ENCODE measurements at places on chromosomes 2 and 18.
A peak's percentile ranks its signal among the peaks of the same experiment; 100 is the strongest.

DNA sequence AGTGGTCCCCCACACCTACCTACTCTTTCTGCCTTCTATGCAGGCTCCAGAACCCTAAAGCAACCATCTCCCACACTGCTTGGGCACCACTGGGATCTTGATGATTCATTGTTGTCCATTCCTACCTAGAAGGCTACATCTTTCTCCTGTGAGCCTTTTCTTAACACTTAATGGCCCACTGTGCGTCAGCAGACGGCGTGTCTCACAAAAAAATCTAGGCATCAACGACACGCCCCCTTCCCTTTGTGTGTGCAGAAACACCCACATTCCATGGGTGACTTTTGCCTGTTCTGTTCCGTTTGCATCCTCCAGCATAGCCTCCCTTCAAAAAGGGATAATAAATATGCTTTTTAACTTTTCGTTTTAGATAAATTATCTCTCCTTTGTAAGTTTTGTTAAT lies 99.7 kb upstream of the CYRIA start:
- no peaks in the 10 kb centered on the region for H3K27me3 ChIP-seq
- no peak overlapping the region for H3K27ac ChIP-seq
- no peak overlapping the region for H3K4me3 ChIP-seq
- DNase-seq: no peak
- H3K36me3 ChIP-seq: no peaks in the 10 kb centered on the region

GRCh38 chr2:108925735-108926134 lies 63.3 kb downstream of the EDAR start:
- no peaks in the 10 kb centered on the region for H3K4me1 ChIP-seq
- H3K27ac ChIP-seq: no peak overlapping the region
- no peak overlapping the region for H3K4me3 ChIP-seq
- no peak for DNase-seq
- H3K36me3 ChIP-seq: no peaks in the 10 kb centered on the region

GRCh38 chr2:40348038-40348437 lies 103.9 kb downstream of the SLC8A1 start:
- H3K4me3 ChIP-seq: no peak overlapping the region
- H3K4me1 ChIP-seq: no peaks in the 10 kb centered on the region
- H3K27ac ChIP-seq: no peak overlapping the region
- DNase-seq: no peak

GRCh38 chr2:196046123-196046917 lies 22.3 kb downstream of the DNAH7 start:
- no peak overlapping the region for H3K4me3 ChIP-seq
- no peaks in the 10 kb centered on the region for H3K36me3 ChIP-seq
- no peak for DNase-seq

DNA sequence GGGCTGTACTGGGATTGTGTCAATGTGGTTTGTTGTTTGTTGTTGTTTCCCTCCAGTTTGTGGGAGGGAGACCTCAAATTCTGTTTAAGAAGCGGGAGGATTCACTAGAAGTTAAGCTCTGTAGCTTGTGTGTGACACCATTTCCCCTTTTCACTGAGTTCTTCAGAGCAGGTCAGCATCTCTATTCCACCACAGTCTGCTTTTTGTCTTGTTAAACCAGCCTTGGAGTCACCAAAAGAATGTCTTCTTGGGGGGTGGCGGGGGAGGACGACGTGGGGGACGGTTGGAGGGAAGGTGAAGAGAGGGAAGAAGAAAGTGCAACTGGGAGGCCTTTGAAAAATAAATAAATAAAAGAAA lies 2.3 kb upstream of the BCL11A start:
- no peaks in the 10 kb centered on the region for H3K36me3 ChIP-seq
- DNase-seq: no peak
- no peak overlapping the region for H3K27ac ChIP-seq
- H3K27me3 ChIP-seq: peaks cover 65% of the 10 kb centered on the region
- peak overlapping the region; percentile 72 for H3K4me3 ChIP-seq
- peaks cover 34% of the 10 kb centered on the region for H3K4me1 ChIP-seq

DNA sequence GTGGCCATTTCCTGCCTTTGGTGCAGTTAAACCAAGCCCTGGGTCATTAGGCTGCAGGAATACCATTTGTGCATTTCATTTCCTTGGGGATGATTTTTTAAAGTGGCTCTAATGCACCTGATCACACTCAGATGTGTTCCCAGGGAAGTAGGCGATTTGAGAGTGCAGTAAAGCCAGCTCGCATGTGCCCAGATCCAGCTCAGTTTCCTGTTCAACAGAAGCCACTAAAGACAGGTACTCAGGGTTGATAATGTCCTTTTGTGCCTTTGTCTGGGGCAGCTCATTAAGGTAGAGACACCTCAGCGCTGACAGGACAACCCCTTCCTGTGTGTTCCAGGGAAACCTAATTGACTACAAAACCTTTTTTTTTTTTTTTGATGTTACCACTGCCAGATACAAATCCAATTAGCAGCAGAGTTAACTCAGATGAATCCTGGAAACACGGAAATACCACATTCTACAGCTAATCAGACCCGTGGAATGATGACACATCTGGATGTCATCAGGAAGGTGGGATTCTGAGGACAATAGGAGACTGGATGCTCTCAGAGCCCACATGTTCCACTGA lies 15.2 kb upstream of the CHRNA1 start:
- H3K36me3 ChIP-seq: no peaks in the 10 kb centered on the region
- no peaks in the 10 kb centered on the region for H3K27me3 ChIP-seq

- H3K27me3 ChIP-seq: peaks cover 5% of the 10 kb centered on the region
- no peak for DNase-seq
- H3K27ac ChIP-seq: no peak overlapping the region
- H3K36me3 ChIP-seq: no peaks in the 10 kb centered on the region
- no peaks in the 10 kb centered on the region for H3K4me1 ChIP-seq
These were observed 261.2 kb upstream of the HS6ST1 start for GRCh38 chr2:128579825-128580224.

- no peaks in the 10 kb centered on the region for H3K4me1 ChIP-seq
- H3K4me3 ChIP-seq: no peak overlapping the region
- no peak overlapping the region for H3K27ac ChIP-seq
- H3K27me3 ChIP-seq: no peaks in the 10 kb centered on the region
- H3K36me3 ChIP-seq: no peaks in the 10 kb centered on the region
These were observed 269.4 kb upstream of the NRXN1 start for GRCh38 chr2:51301381-51301780.

DNA sequence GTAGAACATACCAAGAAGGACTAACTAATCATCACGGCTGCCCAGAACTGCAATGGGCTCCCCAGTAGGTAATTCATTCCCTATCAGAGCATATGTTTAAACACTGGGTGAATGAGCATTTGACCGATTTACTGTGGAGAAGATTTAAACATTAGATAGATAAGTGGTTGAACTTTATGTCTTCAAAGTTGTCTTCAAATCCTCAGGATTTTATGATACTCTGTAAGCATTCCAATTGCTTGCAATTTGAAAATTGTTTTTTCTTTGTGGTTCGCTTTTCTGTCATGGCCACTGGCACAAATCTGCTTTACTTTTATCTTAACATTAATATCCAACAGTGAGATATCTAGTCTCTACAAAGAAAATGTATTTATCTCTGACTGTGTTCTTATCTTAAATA lies 37.7 kb upstream of the MMADHC start:
- no peaks in the 10 kb centered on the region for H3K4me1 ChIP-seq
- no peaks in the 10 kb centered on the region for H3K36me3 ChIP-seq
- DNase-seq: no peak
- H3K4me3 ChIP-seq: no peak overlapping the region
- no peak overlapping the region for H3K27ac ChIP-seq

GRCh38 chr2:15732341-15733077 lies 140.8 kb downstream of the DDX1 start:
- H3K27ac ChIP-seq: no peak overlapping the region
- H3K4me1 ChIP-seq: no peaks in the 10 kb centered on the region
- H3K36me3 ChIP-seq: no peaks in the 10 kb centered on the region

GRCh38 chr2:11781602-11782001 lies 35.2 kb downstream of the LPIN1 start:
- H3K27ac ChIP-seq: no peak overlapping the region
- H3K36me3 ChIP-seq: peaks cover 64% of the 10 kb centered on the region

DNA sequence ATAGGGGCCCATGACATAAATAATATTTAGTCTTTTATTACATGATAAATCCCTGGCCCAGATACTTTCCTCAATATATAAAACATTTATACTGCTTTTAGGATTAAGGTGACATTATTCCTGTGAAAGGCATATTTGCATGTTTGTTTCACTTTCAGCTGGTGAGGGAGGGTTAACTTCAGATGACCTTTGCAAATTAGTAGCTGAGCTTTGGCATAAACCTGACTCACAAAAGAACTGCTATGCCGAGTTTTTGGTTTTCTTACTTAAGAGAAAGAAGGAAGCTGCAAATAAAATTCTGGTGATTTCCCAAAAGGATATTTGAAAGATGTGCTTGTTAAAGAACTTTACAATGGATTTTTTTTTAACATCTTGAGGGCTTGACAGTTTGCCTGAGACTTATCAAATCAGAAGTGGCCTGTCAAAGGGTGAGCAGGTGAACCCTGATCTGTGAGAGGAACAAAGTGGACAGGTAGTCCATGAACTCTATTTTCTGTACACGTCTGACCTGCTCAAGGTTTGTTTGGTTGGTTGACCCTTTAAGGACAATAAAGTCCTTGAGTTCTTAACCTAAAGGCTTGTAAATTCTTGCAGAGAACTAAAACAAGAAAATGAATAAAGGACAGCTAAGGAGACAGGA lies 93.5 kb downstream of the FAM124B start:
- H3K27me3 ChIP-seq: peaks cover 16% of the 10 kb centered on the region
- no peaks in the 10 kb centered on the region for H3K36me3 ChIP-seq
- H3K4me3 ChIP-seq: no peak overlapping the region
- no peak overlapping the region for H3K27ac ChIP-seq
- no peaks in the 10 kb centered on the region for H3K4me1 ChIP-seq

DNA sequence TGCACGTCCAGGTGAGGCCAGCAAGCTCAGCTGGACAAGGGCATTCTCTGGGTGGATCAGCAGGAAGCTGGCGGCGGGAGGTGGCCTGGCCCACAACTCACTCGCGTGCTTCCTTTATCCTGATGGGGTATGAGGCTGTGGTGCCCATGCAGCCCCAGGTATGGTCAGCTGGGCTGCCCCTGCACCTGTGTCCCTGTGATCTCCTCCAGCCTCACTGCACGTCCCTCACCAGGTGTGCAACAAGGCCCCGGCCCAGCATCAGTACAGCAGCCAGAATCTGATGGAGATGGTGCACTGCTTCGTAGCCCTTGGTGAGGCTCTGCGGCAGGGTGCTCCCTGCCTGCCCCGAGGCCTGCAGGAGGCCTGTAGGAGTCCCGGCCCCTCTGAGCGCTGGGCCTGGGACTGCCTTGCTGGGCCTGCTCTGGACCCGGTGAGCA lies 17.6 kb downstream of the MROH2A start:
- no peaks in the 10 kb centered on the region for H3K4me1 ChIP-seq
- no peak overlapping the region for H3K27ac ChIP-seq
- no peaks in the 10 kb centered on the region for H3K36me3 ChIP-seq
- DNase-seq: no peak

DNA sequence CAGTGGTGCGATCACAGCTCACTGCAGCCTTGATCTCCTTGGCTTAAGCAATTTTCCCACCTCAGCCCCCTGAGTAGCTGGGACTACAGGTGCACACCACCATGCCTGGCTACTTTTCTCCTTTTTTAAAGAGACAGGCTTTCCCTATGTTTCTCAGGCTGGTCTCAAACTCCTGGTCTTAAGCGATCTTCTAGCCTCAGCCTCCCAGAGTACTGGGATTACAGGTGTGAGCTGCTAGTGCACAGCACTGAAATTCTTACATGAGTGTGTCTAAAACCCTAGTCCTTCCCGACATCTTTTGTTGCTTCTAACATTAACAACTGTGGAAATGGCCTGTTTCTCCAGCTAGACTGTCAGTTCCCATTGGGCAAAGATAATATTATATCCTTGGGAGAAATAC lies 2.9 kb downstream of the UGP2 start:
- H3K4me1 ChIP-seq: peaks cover 62% of the 10 kb centered on the region
- H3K27me3 ChIP-seq: no peaks in the 10 kb centered on the region
- H3K4me3 ChIP-seq: peak overlapping the region; percentile 98
- H3K27ac ChIP-seq: no peak overlapping the region
- H3K36me3 ChIP-seq: peaks cover 74% of the 10 kb centered on the region
- DNase-seq: no peak

DNA sequence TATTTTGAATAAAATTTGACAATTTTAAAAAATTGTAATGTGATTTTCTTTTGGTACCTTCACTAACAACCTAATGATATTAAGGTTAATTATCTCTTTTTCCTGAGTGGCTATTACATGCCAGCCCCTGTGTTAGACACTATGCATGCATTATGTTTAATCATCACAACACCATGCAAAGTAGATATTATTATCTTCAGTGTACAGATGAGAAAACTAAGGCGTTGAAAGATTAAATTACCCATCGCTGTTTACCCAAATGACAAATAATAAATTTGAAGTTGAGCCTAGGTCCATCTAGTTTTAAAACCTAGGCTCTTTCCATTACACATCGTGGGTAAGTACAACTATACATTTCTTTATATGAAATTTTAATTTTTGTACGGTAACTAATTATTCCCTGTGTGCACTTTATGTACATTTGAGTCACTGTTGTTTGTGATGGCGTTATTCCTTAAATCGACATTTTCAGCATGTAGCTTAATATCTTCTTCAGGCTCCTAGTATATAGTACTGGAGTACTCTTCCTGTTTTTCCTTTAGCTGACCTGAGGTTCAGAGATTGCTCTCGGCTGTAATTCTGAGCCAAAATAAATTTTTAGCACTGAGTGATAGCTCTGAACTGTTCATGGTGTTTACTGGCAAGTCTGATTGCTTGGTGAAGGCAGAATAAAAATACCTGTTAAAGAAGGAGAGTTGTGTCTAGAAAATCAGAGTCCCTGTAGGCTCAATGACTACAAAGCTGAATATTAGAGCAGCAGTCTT lies 13.9 kb upstream of the MBD2 start:
- peaks cover 20% of the 10 kb centered on the region for H3K27me3 ChIP-seq
- no peak overlapping the region for H3K4me3 ChIP-seq
- no peak for DNase-seq
- no peaks in the 10 kb centered on the region for H3K36me3 ChIP-seq
- H3K4me1 ChIP-seq: no peaks in the 10 kb centered on the region

DNA sequence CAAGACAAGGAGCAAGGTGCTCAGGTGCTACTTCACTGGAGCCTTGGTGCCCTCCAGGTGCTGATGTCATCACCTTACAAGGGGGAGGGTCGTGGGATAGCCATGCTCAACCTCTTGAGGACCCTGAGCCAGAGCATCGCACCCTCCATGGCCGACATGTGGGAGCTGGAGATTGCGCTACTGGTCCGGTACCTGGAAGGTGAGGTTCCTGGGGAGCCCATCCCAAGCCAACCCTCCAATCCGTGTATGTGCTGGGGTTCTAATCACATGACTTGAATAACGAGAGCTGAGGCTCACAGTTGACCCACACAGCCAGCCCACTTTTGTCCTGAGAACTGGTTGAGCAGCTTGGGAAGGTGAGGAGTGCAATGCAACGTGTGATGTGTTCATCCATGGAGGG lies 25.9 kb downstream of the MROH2A start:
- H3K4me1 ChIP-seq: peaks cover 5% of the 10 kb centered on the region
- peaks cover 6% of the 10 kb centered on the region for H3K27me3 ChIP-seq
- H3K27ac ChIP-seq: no peak overlapping the region
- no peaks in the 10 kb centered on the region for H3K36me3 ChIP-seq
- H3K4me3 ChIP-seq: no peak overlapping the region
- no peak for DNase-seq

- H3K36me3 ChIP-seq: peaks cover 8% of the 10 kb centered on the region
- no peak for DNase-seq
- no peaks in the 10 kb centered on the region for H3K27me3 ChIP-seq
- H3K4me1 ChIP-seq: peaks cover under 1% of the 10 kb centered on the region
These were observed 52.3 kb downstream of the HIBCH start for GRCh38 chr2:190267302-190267701.
